ENCODE measurements at places on chromosomes 6 and 20.

- DNase-seq: no peak
These were observed 30.4 kb downstream of the SCAF8 start for GRCh38 chr6:154763650-154764049.

- no peak for DNase-seq
These were observed 654.8 kb downstream of the UTRN start for GRCh38 chr6:144939921-144940320.

GRCh38 chr20:35093267-35093884, 769 bp upstream of the TRPC4AP start:
- no peak for DNase-seq

- DNase-seq: no peak
These were observed 4.1 kb downstream of the TTLL2 start for GRCh38 chr6:167329014-167329413.

DNA sequence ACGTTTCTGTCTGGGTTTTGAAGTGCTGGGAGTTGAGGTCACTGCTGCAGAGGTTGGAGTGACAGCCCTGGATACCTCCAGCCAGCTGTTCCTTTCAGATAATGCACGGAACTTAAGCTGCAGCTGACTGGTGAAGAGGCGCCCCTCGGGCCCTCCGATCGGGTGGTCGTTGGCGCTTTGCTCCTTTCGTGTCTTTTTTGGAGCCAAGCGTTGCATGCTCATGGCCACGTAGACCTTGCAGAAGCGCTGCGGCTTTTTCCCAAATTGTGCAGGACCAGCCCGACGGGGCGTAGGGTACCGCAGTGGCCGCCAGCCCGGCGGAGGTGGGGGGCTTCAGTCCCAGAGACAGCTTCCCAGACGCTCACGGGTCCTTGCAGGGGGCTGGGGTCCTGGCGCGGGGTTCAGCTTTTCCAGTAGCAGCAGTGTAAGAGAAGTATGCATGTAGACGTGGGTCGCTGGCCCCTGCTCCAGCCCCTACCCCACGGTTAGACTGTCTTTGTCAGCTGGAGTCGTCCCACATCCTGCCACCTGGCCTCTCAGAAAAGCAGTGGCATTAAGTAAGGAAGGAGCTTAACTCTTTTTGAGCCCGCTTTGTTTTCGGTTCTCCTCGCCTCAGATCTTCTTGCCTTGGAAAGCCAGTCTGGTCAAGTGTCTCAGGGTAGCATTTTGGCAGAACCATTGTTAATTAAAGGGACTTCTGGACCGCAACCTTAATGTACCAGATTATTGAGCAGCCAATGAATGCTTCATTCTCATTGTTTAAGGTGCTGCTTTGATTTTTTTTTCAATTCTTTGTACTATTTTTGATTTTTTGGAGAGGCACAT, 838 bp downstream of the TNFAIP3 start:
- DNase-seq: no peak

DNA sequence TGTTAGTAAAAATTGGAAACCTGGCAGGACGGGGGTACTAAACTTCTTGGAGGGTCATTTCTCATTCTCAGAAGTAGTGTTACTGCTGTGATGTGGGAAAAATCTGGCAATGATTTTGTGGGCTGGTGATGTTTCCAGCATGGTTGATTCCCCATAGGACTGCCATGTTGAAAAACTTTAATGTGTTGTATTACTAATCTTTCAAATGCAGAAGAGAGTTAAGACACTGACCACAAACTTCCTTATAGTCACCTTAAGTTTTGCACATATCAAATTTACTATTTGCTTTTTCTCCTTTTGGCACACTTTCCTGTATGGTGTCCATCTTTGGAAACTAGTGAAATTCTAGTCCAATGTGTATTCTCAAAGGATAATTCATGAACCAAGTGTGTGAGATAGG, 236.2 kb upstream of the TAB2 start:
- DNase-seq: no peak

GRCh38 chr20:22794200-22794599, 209.8 kb upstream of the FOXA2 start:
- DNase-seq: no peak

- DNase-seq: no peak
These were observed 942.1 kb upstream of the EPHA7 start for GRCh38 chr6:94361304-94362060.

GRCh38 chr20:33732166-33732970, 572 bp downstream of the ZNF341 start:
- peak; percentile 78 for DNase-seq

DNA sequence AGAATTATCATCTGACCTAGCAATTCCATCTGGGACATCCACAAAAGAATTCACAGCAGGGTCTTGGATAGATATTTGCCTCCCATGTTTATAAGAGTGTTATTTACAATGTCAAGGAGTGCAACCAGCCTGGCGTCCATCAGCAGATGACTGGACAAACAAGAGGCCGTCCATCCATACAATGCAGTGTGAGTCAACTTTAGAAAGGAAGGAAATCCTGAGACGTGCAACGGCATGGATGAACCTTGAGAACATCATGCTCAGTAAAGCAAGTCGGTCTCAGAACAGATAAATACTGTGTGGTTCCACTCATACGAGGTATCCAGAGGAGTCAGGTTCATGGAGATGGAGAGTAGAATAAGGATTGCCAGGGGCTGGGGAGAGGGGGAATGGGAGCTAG, 46.4 kb downstream of the FOXF2 start:
- no peak for DNase-seq

- DNase-seq: no peak
These were observed 159.6 kb upstream of the MYLIP start for GRCh38 chr6:15969236-15969778.

DNA sequence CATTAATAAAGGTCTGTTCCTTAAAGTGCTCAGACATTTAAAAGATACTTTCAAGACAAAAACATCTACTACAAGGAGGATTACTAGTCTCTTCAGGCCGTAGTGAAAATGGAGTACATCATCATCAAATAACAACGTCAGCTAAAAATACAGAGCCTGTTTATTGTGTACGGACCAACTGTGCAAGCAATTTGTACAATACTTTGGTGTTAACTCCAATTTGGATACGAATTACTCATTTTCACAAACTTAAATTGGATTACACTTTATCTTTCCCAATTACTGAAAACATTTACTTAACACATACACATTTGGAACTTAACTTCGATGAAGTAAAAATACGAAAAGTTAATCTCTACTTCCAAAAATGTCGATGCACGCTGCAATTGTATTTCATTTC, 802 bp downstream of the CYP39A1 start:
- no peak for DNase-seq

DNA sequence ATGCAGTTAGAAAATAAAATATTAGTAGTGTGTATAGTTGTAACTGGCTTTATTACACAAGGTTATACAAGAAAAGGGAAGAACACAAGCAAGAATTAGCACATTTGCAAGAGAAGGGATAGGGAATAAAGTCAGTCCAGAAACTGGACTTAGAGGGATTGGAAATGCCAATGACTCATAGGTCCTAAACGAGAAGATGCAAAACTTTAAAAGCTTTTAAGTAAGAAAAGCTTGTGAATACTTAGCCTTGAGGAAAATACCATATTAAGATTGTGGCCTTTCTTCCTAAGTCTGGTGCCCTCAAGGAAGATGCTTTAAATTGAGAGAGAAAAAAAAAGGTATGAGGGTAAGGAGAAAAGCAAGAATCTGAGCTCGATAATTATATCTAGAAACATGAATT, 102.3 kb upstream of the MCHR2 start:
- DNase-seq: no peak

DNA sequence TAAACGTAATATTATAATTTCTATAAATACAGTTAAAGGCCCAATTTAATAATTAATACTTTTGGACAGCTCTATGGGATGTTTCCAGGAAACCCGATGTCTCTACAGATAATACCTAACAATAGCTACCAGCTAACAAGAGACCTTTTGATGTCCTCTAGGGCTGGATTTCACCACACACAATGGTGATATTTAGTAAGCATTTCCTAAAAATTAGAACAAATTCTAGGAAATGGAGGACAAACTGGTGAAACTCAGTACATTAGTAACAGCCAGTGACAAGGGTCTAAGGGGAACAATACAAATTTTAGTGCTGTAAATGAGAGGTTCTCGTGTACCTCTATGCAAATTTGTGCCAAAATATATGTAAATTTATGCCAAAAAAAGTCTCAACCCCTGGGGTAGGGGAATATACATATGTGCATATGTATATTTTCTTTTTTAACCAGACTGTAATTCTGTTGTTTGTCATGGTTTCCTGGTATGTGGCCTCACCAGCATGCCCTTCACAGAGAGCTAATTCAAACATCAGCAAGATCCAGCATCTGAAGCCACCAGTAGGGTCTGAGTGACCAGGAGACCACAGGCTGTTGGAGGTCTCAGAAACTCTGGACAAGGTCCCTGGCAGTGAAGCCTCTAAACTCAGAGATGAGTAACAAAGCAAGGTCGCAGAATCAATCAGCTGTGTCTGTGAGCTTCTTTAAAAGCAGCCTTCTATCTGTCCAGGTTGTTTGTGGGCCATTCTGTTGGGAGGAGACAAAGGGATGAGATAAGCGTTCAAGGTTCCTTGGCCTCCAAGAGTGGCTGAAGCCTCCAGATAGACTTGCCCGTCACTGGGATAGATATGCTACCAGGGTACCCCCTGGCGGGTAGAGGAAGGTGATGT, 235.1 kb upstream of the RREB1 start:
- no peak for DNase-seq

GRCh38 chr6:168712993-168713392, 272.0 kb downstream of the SMOC2 start:
- no peak for DNase-seq

DNA sequence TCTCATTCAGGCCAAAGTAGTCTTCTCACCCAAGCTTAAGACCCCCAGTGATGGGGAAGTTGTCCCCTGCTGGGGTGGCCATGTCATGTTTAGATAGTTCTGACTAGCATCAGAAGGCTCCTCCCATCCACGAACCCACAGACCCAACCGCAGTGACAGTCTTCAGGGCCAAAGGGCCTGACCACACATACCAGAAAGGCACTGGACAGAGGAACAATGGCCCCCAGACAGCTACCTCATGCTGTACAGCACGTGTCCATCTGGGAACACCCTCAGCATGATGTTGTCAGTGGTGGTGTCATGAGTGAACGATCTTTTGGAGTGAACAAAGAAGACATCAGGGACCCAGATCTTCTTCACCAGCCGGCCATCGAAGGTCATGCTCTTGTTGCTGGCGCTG, 46.3 kb downstream of the GABRR2 start:
- DNase-seq: peak; percentile 62

GRCh38 chr20:48447456-48447855, 380.3 kb downstream of the PREX1 start:
- DNase-seq: no peak

- DNase-seq: no peak
These were observed 15.5 kb upstream of the ZFP57 start for GRCh38 chr6:29696147-29697125.

Data from CMK (cell line).